ENCODE measurements at places on chromosomes 1 and 21.

- DNase-seq = no peak
Observed at GRCh38 chr21:37139902-37140301, 66.8 kb downstream of the TTC3 start.

DNA sequence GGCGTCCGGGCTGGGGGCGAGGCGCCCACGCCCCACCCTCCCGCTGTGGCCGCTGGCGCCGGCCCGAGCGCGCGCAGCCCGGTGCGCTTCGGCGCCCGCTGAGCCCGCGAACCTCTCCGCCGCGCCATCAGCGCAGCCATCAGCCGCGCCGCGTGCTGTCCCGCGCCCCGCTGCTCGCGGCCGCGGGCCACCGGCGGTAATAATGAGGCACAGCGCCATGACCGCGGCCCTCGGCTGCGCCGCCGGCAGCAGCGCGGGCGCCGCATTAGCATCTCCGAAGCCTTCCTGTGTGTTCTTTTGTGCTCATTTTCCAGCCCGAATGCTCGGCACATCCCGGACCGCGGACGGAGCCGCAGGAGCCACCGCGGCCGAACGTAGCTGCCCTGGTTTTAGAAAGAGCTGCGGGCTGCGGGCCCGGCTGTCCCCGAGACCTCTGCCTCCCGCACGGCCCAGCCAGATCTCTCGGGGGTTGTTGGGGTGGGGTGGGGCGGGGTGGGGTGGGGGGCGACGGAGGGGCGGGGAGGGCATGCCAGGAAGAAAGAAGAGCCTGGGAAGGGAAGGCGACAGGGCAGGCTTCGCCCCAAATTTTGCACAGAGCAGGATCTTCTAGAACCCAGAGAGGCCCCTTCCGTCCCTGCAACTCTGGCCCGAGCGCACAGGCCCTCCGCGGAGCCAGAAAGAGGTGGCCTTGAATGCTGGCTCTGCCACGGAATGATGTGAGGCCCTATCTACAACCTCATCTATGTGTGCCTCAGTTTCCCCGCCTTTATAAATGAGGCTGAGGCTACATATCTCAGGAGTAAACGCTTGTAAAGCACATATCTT, 55.3 kb downstream of the RRAGC start:
- DNase-seq = no peak

DNA sequence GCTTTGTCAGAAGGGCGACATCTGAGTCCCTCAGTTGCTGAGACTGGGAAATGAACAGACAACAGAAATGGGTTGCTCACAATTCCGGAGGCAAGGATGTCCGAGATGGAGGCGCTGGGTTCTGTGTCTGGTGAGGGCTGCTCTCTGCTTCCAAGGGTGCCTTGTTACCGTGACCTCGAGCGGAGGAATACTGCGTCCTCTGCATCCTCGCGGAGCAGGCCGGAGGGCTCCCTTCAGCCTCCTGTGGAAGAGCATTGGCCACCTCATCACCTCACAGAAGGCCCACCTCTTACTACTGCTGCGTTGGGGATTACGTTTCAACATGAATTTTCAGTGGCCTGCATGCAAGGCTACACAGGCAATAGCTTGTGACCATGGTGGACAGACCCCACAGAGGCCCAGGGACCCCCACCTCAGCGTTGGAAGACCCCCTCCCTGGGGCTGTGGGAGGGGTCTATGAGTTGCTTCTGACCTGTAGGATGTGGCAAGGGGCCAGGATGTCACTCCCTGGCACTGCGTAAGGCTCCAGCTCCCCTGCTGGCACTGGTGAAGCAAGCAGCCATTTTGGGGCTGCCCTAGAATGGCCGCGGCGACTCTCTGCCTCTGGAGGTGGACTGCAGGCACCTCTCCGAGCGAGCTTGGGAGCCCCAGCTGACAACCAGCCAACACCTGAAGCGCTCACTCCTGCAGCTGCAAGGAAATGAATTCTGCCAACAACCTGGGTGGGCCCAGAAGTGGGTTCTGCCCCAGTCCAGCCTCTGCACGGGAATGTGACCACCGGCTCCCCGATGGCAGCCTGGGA, 36.3 kb upstream of the COL6A1 start:
- DNase-seq = no peak

GRCh38 chr1:200468264-200469001, 58.6 kb upstream of the ZNF281 start:
- no peak for DNase-seq

Data from CD4-positive, alpha-beta T cell treated with Interleukin-17A for 4 hours (primary cell).